Activated CD8-positive, alpha-beta memory T cell treated with anti-CD3 and anti-CD28 coated beads for 1 hour (primary cell): ENCODE measurements at places on chromosomes 2 and 18.

DNA sequence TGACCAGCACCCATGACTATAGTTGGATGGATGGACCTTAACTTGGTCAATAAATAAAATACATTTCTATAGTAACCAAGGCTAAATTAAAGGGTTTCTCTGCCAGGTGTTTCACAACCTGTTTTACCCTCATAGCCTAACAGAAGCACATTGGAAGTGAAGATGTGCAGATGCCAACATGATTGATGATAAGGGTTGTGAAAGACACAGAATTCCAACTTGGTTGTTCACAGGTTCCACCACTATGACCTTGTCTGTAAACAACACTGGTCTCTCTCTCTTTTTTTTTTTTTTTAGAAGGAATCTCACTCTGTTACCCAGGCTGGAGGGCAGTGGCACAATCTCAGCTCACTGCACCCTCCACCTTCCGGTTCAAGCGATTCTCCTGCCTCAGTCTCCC lies 37.5 kb upstream of the PTH2R start:
- DNase-seq: no peak

DNA sequence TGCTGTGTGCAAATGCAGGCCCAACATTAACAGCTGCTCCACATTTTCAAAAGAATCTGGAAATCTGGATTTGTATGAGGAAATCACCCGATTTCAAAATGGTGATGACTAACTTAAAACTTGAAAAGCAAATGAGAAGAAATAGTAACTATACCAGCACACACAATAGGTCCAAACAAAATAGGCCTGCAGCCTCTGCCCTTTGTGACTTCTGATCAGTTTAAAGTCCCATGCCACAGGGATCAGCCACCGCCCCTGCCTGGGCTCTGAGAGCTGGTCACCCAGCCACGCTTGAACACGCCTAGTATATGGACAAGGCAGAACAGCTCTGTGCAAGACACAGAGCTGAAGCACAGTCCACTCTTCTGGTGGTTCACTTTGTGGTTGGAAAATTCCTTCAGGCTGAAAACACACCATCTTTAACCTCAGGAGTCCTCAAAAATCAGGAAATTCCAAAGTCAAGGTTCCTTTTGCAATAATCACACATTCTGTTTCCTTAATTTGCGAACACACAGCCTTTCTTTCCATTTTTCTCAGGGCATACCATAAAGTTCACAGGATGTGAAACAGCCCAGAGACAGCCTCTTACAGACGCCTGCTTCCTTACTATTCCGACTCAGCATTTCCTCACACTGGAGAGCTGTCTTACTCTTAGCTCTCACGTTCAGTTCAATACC lies 150.1 kb upstream of the RIOK3 start:
- DNase-seq: no peak

- DNase-seq: no peak
These were observed 48.8 kb downstream of the STK39 start for GRCh38 chr2:168198476-168199207.

GRCh38 chr2:176234156-176234555 lies 35.1 kb upstream of the MTX2 start:
- no peak for DNase-seq

- no peak for DNase-seq
These were observed 254.6 kb upstream of the ID2 start for GRCh38 chr2:8427211-8427610.

DNA sequence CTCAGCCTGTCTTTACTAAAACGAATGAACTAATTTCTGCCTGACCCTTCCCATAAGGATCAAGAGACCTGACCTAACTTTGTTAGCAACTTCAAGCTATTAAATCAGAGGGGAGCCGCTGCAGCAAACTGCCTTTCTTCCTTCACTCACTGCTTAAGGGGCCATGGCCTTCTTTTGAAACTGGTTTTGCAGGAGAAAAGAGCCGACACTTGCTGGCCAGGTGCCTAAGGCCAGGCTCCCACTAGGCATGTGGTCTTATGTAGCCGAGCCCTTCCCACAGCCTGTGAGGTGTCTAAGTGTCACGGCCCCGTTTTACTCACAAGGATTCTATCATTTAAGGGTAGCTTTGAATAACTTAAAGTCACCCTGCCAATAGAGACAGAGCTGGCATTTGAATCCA lies 130.8 kb downstream of the ZNF236 start:
- DNase-seq: no peak

GRCh38 chr2:60442608-60443007 lies 110.8 kb downstream of the BCL11A start:
- DNase-seq: no peak

DNA sequence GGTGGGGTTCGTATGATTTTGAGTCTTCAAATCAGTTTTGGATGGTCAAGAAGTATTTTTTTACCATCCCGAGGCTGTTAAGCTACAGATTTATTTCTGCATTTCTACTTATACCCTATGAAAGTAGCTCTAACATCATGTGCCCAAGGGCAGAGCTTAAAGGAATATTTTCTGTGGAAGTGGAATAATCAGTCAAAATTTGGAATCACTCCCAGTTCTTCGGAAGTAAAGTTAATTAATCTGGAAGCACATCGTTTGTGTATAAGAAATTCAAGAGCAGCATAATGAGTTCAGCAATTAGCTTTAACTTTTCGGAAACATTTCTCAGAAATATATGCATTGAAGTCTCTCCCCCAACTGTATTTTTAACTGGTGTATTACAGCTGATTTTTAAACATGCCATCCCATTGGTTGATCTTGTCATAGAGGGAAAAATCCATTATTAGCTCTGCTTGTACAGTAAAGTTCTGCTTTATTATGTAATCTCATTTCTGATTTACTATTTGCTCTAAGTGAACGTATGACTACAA lies 510.1 kb downstream of the DCC start:
- no peak for DNase-seq

DNA sequence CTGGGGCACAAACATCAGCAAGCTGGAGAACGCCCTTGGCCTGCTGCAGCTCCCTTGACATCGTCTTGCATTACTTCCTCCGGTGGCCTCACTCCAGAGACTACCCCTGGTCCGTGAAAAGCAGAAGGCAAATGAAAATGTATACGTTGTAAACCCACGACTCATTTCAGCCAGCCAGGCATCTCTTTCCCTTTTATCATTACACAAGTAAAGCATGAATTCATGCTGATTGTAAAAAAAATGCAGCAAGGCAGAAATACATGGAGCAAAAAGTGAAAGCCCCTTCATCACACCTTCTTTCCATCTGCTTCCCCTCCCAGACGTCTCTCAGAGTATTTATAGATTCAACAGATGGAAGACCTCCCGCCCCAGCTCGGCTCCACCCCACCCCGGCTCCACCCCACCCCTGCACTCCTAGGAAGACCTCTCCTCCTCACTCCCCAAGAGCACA lies 41.6 kb upstream of the RALBP1 start:
- DNase-seq: no peak

- DNase-seq: no peak
These were observed 65.9 kb downstream of the EDAR start for GRCh38 chr2:108923019-108923700.

DNA sequence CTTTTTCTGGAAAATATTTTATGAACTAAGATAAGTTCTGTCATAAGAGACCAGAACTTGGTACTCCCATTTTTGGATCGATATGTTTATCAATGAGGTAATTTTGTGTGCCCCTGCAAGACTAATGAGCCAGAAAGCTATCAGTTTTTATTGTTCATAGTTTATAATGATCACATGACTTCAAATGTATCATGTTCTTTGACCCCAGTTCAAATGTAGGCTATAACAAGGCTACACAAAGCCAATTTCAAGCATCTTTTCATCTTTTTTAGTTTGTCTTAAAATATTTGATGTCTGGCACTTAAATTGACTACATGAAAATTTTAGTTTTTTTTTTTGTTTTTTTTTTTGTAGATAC lies 35.3 kb downstream of the RALB start:
- no peak for DNase-seq

DNA sequence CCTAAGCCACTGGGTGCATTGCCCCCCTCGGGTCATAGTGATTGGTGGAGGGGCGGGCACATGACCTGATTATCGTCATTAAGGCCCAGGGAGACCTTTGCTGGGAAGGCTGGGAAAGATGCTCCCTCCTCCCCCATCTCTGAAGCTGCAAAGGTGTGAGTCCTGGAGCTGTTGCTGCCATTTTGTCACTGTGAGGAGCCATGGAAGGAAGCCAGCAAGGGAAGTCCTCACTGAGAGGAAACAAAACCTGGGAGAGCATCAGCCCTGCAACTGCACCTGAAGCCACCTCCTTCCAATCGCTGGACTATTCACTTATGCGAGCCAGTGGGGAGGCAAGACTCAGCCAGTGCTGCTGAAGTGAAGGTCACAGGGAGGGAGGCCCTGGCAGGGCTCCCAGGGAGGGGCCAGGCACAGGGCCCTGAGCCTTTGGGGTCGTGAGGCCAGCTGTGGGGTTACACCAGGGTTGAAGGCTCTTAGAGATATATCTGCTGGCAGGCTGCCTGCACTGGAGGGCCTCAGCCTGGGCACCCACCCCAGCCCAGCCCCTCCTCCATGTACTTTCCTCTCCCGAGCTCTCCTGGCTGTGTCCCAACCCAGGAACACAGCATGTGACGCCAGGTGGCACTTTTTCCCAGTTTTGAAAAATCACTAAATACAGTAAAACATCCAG lies 10.7 kb upstream of the FAHD2A start:
- no peak for DNase-seq

- DNase-seq: no peak
These were observed 28.5 kb downstream of the TMEM131 start for GRCh38 chr2:97967216-97967592.

- DNase-seq: no peak
These were observed 42.8 kb upstream of the PCBP1 start for GRCh38 chr2:70044290-70045040.
